ENCODE measurements at places on chromosomes 2 and 18.

GRCh38 chr2:220703279-220703678, 868.8 kb downstream of the EPHA4 start:
- no peak for DNase-seq

GRCh38 chr2:105592288-105592687, 152.4 kb upstream of the NCK2 start:
- no peak for DNase-seq

DNA sequence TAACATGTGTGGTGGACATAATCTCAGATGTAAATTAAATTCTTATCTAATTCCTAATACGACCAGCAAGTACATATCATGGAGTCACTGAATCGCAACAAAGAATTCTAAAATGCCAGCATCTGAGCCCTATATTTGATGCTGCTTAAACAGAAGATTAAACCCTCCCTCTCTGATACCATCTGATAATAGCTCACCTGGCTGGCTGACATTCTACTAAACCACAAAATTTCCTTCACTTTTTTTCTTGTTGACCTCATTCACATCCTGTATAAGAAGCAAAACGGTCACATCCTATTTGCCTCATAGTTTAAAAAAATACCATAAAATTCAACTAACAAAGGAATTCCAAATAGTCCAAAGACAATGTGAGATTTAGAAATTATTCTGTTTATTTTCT, 371.6 kb upstream of the SLC8A1 start:
- DNase-seq: peak; percentile 38

- no peak for DNase-seq
Observed at GRCh38 chr2:231395188-231396057, at the start of gene B3GNT7. TSS of gene B3GNT7 (plus strand) at chr2:231395710. CDS start at chr2:231395804, 94 bp downstream.

GRCh38 chr2:109128616-109129355, at the start of gene SH3RF3:
TSS of gene SH3RF3 (plus strand) at chr2:109129205.
- peak; percentile 52 for DNase-seq

DNA sequence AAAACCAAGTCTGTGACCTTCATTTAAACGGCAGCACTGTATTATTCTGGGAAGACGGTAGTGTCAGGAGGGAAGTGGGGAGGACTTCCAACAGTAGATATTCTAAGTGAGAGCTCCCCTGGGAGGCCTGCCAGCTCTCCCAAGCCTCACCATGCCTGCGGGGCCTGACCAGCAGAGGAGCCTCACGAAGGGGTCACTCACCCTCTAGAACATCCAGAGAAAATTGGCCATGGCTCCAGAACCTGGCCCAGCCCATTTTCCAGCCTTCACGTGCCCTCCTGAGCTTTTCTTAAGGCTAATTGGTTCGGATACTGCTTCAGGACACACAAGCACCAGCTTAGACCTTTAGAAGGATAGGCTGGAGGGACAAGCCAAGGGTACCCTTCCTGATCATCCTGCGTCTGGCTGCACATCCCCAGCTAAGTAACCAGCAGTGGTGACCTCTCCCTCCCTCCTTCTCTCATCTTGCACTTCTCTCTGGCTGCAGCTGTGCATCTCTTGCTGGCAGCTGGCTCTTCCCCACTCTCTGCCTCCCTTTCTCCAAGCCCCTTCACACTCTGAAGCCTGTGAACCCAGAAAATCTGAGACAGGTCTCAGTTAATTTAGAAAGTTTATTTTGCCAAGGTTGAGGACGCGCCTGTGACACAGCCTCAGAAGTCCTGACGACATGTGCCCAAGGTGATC, 120.1 kb upstream of the PKDCC start:
- no peak for DNase-seq

DNA sequence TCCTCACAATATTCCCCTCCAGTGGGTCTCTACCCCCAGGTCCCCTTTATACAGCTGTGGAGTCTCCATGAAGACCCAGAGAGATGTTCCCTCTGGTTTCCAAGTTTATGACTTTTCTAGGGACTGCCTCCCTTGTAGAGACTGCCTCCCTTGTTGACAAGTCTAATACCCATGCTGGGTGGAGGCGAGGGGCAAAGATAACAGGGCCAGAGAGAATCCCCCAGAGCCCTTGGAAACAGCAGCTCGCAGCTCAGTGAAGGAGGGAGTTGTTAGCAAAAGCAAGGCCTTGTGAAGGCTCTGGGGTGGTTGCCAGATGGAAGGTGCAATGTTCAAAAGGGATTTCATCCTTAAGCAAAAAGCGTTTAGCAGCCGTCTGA, 75.0 kb upstream of the GATA6 start:
- no peak for DNase-seq

DNA sequence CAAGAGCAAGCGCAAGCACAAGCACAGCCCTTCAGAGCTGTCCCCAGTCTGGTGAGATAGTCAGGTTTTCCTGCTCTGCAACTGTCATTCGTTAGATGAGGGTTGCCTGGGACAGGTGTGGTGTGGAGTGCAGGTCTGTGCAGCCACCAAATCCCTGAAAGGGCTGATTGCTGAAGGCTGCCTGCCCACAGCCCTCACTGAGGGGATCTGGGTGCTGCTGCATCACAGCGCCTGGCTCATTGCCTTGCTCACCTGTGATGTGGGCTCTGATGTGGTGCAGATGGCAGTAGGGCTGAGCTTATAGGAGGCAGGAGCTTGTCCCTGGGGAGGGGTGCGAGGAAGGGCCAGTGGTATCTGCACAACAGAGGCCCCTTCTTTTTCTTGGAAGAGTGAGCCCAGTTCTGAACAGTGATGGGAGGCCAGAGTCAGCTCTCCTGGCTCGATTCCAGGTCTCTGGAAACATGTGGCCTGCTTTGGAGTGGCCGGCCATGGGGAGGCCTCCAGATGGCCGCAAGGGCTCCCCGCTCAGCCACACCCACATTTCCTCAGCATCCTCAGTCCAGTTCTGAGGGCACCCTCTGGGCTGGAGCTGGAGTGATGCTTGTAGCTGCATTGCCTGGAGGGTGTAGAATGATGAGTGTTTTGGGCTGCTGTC, 11.4 kb downstream of the UBE2F start:
- DNase-seq: no peak

Measured in MM.1S (cell line).